ENCODE measurements at places on chromosomes 6 and 20.

GRCh38 chr6:34559651-34560365 is 3.7 kb upstream of the SPDEF start:
- no peak for DNase-seq

DNA sequence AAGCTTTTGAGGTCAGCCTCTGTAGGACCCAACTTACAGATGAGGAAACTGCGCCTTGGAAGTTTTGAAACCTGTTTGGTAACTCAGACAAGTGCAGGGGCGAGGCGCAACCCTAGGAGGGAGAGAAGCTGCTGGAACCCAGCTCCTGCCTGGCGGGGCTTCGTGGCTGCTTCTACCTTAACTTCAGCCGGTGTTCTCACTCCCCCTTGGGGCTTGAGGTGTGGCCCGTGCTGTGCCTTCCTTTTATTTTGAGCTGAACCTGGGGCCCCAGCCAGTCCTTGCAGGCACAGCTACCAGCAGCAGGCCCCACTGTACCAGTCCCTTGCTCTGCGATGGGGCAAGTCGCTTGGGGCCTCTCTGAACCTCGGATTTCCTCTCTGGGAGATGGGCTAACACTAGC is 12.0 kb downstream of the RBM38 start:
- DNase-seq, result no peak

GRCh38 chr20:62977613-62978560 is 25.4 kb downstream of the SLC17A9 start:
- no peak for DNase-seq

- peak; percentile 30 for DNase-seq
Observed at GRCh38 chr20:44733341-44734069, 12.2 kb upstream of the KCNK15 start.

DNA sequence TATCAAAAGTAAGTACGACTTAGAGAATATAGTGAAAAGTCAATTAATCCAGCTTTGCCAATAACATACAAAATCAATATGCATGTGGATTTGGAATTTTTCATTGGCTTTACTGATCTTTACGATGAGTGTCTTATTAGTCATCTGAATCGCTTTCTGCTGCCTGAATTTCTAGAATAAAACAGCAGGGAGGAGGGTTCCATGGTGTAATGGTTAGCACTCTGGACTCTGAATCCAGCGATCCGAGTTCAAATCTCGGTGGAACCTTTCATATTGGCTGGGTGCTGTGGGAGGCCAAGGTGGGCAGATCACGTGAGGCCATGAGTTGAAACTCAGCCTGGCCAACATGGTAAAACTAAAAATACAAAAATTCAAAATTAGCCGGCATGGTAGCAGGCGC is 448.8 kb downstream of the RNF144B start:
- DNase-seq, result no peak

DNA sequence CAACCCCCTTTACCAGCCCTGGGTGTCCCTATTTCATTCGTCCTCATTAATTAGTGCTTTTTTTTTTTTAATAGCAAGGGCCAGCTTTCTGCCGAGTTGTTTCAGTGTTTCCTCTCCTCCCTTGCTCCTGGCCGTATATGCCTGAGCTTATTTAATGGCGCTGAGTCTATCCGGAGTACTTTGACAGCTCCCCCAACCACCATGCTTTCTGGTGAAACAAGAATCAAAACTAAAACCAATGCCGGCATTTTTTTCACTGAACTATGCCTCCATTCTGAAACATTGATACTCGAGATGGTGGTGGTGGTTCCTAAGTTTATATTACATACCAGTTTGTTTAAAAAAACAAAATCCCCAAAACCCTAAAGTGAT is 1.2 kb downstream of the DCBLD1 start:
- DNase-seq, result peak; percentile 2

DNA sequence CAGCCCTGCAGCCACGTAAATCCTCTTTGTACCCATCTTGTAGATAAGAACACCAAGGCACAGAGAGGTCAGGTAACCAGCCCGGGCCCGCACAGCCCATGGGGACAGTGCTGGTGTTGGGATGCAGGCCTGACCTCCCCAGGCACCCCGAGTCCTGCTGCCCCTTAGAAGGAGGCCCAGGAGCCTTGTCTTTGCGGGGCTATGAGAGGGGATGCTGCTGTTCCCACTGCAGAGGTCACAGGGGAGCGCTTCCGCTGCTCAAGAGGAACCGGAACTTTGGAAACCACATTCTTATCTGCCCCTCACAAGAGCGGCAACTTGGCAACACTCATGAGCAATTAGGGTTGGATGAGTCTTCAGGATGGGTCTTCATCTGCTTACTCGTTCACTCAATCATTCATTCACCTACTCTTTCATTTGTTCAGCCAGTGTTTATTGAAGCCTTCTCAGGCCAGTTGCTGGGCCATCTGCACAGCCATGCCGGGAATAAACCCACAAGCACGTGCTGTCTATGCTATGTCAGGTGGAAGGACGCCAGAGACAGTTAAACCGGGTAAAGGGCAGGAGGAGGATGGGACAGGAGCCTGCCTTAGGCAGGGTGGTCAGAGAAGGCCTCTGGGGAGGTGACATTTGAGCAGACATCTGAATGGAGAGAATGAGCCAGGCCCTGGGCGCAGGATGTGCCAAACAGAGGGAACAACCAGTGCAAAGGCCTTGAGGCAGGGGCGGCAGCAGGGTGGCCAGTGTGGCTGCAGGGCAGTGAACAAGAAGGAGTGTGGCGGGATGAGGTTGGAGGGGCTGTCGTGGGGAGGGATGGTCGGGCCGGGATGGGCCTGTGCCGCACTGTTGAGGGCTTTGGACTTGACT is 60.8 kb downstream of the RBM38 start:
- DNase-seq, result no peak
